Stimulated activated CD4-positive, alpha-beta T cell treated with anti-CD3 and anti-CD28 coated beads, Interleukin-2, amount 100 ng/mL, for 24 hours (primary cell): ENCODE measurements at places on chromosomes 2 and 18.

DNA sequence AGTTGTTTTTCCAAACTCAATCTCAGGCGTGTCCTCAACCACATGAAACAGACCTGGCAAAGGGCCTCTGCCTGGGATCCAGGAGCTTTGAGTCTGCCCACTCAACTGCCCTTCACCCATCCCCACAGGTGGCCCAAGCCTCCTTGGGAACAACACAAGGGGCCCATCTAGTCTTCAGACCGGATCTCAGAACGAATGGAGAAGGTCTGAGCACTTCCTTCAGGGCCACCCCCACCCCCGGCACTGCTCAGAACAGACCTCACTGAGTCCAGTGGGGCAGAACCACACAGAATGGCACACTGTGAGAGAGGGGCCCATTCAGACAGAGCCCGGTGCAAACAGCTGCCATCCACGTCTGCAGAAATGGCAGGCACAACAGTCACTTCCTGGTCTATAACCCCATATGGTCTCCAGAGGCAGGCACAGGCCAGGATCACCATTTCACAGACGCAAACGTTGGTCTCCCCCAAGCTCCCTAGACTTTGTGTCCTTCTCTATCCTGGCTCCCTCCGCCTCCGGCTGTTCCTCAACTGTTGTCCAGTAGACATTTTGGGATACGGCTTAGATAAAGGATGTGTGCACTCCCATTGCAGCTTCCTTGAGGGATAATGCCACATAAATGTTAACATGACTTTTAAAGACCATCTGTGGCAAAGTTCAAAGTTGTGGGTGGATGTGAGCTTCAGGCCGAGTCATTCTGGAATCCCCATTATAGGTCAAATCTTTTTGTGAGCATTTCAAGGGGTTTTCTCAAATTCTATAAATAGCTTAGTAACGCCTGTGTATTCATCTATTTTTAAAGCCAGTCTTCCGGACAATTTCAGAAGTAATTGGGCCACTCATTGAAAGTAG, 149.7 kb downstream of the SMAD7 start:
- no peak for DNase-seq

DNA sequence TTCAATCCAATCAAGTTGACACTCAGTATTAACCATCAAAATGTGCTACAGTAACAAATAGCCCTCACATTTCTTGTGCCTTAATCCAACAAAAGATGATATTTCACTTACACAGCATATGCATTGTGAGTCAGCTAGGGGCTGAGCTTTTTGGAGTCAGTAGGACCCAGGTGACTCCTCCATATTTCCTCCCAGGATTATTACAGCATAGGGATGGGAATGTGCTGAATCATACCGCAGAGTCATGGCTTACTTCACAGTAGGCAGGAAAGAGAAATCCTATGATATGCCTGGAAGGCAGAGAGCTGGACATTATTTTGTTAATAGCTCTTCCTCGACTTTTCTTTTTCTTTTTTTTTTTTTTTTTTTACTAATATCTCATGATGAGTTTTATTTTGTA, 153.3 kb downstream of the TMEM182 start:
- DNase-seq = no peak

- DNase-seq = no peak
These were observed 280.9 kb upstream of the SIX2 start for GRCh38 chr2:45289997-45290709.

DNA sequence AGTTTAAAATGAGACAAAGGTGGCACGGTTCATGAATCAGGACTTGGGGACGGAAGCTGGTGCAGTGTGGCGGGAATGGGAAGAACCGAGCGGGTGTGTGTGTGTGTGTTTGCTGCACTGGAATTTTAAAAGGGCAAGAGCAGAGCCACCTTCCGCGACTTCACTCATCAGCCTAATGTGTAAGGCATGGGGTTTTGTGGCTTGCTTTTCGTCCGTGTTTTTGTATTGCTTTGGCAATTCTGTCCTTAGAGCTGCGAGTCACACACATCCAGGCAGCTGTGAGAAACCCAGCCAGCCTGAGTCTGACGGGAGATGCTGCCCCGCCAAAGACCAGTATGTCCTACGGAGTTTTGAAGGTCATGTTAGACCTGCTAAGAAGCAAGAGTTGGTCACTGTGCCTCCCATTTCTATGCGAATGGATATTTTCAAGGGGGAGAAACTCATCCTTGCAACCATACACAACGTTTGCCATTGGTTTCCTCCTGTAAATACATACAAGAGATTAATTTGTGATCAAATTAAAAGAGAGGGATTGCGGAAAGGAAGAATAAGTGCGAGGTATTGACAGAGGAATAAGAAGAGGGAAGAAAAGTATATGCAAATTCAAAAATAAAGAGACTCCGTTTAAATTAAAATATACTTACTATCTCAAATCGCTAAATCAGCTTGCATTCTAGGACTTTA, 665 bp upstream of the CACNB4 start:
- DNase-seq = no peak

DNA sequence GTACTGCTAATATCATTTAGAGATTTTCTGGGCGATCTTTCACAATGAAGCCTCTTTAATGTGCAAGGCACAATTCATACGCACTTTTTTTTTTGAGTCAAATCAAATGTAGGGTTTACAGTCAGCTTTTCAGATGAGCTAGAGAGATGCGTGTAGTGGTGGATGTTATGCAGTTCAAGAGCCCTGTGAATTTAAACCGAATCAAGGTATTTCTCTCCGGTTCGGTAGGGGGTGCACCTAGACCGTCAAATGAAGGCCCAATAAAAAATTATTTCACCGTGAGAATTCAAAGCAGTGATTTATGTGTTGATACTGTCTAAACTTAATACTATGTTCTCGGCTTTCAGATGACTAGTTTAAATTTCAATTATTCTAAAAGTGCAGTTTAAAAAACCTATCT, 1.1 kb downstream of the PTH2R start:
- DNase-seq = no peak

DNA sequence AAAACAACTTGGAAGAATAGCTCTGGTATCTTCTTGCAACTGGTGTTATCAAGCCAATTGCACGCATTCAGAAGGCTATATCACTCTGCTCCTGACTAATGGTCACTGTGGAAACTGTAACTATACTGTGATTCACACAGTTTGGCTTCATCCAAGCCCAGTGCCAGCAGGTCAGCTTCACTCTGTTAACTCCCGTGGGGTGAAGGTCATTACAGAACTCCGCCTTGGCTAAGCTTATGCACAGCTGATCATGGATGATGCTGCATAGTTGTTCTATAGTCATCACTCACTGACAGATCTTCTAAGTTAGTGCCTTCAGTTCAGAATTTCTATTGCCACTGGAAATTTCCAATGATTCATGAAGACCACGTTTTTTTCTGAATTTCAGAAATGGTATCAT, 497.2 kb upstream of the NETO1 start:
- DNase-seq = no peak

GRCh38 chr2:120077896-120078295, 65.0 kb downstream of the EPB41L5 start:
- DNase-seq = no peak
